Effector memory CD8-positive, alpha-beta T cell (primary cell): ENCODE measurements at places on chromosomes 5 and 9.

DNA sequence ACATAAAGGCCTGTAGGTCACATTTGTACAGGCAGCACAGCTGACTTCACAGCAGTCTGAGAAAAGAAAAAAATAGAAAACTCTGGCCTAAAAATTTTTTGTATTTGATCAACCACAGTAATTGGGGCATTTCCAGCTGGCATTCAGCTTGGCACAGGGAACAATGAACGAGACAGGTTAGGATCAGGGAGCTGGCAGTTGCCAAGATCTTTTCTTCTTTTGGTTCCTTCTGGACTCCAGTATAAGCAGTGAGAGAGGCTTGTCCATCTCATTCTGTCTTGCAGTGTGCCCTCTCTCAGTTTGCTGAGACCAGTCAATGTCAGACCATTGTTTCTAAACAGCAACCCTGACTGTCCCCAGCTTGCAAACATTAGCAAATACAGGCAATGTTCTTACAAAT lies 601.1 kb downstream of the TLR4 start:
- no peak overlapping the region for H3K4me3 ChIP-seq
- H3K27me3 ChIP-seq = no peaks in the 10 kb centered on the region
- no peak overlapping the region for H3K27ac ChIP-seq
- H3K4me1 ChIP-seq = no peaks in the 10 kb centered on the region
- no peak for DNase-seq

DNA sequence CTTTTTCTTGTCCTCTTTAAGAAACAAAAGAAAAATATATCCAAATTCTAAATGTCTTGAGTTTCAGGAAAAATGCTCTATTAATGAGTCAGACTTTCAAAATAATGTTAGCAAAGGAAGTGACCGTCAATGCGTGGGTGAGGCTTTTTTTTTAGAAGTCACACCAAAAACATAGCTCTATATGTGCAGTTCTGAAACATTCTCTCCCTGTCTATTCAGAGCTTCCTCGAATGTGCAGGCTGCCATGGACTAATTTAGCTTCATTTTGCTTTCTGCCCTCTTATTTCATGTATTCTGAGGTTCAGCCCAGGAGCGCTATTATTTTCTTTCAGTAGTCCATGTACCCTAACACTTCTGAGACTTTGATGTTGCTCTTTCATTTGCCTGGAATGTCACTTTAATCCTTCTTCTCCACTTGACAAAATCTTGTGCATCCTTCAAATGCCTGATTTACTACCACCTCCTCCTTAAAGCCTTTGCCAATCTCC lies 72.5 kb upstream of the RASA1 start:
- no peaks in the 10 kb centered on the region for H3K36me3 ChIP-seq
- no peak overlapping the region for H3K4me3 ChIP-seq
- no peak overlapping the region for H3K27ac ChIP-seq
- DNase-seq = no peak
- H3K4me1 ChIP-seq = peaks cover 14% of the 10 kb centered on the region
- H3K27me3 ChIP-seq = no peaks in the 10 kb centered on the region

DNA sequence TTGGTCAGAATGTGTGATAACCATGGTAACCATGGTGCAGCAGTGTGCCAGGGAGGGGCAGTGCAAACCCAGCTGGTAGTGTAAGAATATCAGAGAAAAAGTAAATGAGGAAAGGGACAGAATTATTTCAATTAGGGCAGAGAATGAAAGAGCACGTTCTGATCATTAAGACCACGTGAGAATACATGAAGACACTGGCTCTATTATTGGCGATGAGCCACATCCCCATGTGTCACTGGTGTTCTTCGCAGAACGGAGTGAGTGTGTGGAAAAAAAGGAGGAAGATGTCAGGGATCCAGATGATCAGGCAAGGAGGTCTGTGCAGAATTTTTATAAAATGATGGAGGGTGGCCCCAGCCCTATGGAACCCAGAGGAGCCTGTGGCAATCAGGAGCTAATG lies 315.5 kb downstream of the SEMA5A start:
- no peak overlapping the region for H3K4me3 ChIP-seq
- H3K36me3 ChIP-seq = no peaks in the 10 kb centered on the region
- no peaks in the 10 kb centered on the region for H3K4me1 ChIP-seq
- no peaks in the 10 kb centered on the region for H3K27me3 ChIP-seq
- H3K27ac ChIP-seq = no peak overlapping the region

- H3K27me3 ChIP-seq = peaks cover 36% of the 10 kb centered on the region
- no peak overlapping the region for H3K27ac ChIP-seq
- no peak overlapping the region for H3K4me3 ChIP-seq
- no peaks in the 10 kb centered on the region for H3K4me1 ChIP-seq
Observed at GRCh38 chr5:56339732-56340131, 106.6 kb upstream of the ANKRD55 start.

DNA sequence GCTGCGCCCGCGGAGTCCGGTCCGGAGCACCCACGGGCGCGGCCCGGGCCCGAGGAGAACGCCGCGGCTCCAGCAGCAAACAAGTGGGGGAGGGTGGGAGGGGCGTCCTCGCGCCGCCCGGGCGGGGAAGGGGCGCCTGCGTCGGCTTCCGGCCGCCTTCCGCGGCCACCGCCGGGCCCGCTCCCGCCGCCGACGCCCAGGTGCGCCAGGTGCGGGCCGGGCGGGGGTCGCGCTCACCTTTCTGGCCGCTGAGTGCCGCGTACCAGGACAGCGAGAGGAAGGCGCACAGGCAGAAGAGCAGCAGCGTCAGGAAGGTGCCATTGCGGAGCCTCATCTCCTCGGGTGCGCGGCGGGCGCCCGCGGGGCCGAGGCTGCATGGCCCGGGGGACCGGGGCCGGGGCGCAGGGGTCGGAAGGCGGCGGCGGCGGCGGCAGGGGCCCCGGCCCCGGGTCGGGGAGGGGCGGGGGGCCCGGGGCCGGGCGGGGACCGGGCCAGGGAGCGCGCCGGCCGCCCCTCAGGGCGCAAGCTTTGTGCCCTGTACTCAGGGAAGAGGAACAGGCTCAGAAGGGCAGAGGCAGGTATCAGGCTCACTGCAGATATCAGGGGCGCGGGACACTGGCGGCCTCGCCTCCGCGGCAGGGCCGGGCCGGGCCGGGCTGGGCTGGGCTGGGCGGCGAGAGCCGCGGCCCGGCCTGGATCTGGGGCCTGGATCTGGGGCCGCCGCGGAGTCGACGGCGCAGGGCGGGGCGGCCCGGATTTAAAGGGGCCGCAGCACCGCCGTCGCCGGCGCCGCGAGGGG lies at the start of gene MGAT4B:
Gene MGAT4B (minus strand): TSS at position 617 of the 799 bp plus-strand sequence. CDS start 283 bp downstream, at position 334.
- peaks cover 23% of the 10 kb centered on the region for H3K4me1 ChIP-seq
- H3K36me3 ChIP-seq = peaks cover 21% of the 10 kb centered on the region
- no peaks in the 10 kb centered on the region for H3K27me3 ChIP-seq
- peak; percentile 66 for DNase-seq
- H3K27ac ChIP-seq = peak within 1 kb of the TSS; percentile 59

- no peak overlapping the region for H3K4me3 ChIP-seq
- H3K27ac ChIP-seq = no peak overlapping the region
- no peaks in the 10 kb centered on the region for H3K27me3 ChIP-seq
- no peaks in the 10 kb centered on the region for H3K4me1 ChIP-seq
- DNase-seq = no peak
Observed at GRCh38 chr5:128224336-128224735, 140.8 kb downstream of the SLC12A2 start.

GRCh38 chr5:1724822-1725602 lies 74.6 kb downstream of the MRPL36 start:
- H3K27ac ChIP-seq = no peak overlapping the region
- peaks cover 36% of the 10 kb centered on the region for H3K27me3 ChIP-seq
- H3K4me1 ChIP-seq = no peaks in the 10 kb centered on the region
- DNase-seq = no peak
- peak overlapping the region; percentile 29 for H3K4me3 ChIP-seq

DNA sequence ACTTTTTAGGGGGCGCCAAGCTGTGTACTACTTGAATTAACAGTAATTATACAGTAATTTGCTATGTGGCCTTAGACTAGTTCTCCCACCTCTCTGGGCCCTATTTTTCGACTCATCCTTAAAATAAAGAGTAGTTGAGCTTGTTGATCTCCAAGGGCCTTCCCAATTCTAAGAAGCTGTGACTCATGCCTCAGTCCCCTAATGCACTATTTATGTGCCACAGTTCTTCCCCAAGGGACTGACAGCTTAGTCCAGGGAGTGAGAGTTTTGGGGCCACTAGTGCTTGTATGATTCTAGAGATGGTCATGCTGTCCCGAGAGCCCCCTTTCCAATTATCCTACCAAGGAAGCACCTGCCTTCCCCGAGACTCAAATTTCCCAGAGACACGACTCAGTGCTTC lies 149.7 kb downstream of the PAPPA start:
- H3K4me1 ChIP-seq = no peaks in the 10 kb centered on the region
- no peak overlapping the region for H3K4me3 ChIP-seq
- no peak for DNase-seq
- H3K27me3 ChIP-seq = no peaks in the 10 kb centered on the region

DNA sequence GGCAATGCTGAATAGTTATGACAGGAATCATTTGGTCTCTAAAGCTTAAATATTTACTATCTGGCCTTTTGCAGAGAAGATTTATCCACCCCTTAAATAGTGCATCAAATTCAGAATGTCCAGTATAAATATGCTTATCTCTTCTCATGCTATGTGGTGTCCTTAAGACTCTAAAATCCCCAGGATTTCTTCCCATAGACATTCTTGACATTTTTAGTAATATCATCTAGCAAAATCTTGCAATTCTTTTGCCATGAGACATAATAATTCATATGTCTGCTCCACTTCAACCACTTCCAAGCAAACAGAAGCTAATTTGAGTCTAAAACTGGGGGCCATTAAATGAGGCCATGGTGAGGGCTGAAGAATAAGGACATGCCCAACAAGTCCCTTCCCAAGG lies 1923.4 kb upstream of the CDH9 start:
- DNase-seq = no peak
- H3K4me1 ChIP-seq = no peaks in the 10 kb centered on the region
- H3K27me3 ChIP-seq = no peaks in the 10 kb centered on the region
- no peak overlapping the region for H3K27ac ChIP-seq
- no peaks in the 10 kb centered on the region for H3K36me3 ChIP-seq

DNA sequence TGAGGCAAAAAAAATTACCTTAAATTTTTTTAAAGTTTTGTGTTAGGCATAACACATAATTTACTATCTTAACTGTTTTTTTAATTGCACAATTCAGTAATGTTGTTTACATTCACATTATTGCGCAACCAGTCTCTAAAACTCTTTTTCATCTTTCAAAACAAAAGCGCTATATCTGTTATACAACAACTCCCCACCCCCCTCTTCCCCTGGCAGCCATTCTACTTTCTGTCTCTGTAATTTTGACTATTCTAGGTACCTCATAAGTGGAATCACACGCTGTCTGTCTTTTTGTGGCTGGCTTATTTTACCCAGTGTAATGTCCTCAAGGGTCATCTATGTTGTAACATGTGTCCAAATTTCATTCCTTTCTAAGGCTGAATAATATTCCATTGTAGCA lies 241.5 kb upstream of the DMRT1 start:
- no peak overlapping the region for H3K4me3 ChIP-seq
- H3K36me3 ChIP-seq = no peaks in the 10 kb centered on the region
- H3K4me1 ChIP-seq = no peaks in the 10 kb centered on the region
- H3K27ac ChIP-seq = no peak overlapping the region

DNA sequence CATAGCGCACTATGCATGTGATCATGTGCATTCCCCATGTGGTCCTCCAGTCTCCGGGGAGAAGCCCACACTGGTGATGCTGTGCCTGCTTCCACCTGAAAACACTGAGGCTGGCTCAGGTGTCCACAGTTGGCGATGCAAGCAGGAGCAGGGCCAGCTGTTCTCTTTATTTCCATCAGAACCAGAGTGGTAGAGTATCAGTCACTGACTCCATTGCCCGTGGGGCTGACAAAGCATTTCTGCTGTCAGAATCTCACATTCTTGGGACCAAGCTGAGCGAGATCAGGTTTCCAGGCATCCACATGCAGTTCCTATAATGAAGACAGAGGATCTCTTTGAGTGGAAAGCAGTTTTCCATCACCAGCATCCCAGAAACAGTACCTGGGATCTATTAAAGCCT lies 52.5 kb downstream of the GADD45G start:
- peaks cover 13% of the 10 kb centered on the region for H3K4me1 ChIP-seq
- no peak overlapping the region for H3K4me3 ChIP-seq

DNA sequence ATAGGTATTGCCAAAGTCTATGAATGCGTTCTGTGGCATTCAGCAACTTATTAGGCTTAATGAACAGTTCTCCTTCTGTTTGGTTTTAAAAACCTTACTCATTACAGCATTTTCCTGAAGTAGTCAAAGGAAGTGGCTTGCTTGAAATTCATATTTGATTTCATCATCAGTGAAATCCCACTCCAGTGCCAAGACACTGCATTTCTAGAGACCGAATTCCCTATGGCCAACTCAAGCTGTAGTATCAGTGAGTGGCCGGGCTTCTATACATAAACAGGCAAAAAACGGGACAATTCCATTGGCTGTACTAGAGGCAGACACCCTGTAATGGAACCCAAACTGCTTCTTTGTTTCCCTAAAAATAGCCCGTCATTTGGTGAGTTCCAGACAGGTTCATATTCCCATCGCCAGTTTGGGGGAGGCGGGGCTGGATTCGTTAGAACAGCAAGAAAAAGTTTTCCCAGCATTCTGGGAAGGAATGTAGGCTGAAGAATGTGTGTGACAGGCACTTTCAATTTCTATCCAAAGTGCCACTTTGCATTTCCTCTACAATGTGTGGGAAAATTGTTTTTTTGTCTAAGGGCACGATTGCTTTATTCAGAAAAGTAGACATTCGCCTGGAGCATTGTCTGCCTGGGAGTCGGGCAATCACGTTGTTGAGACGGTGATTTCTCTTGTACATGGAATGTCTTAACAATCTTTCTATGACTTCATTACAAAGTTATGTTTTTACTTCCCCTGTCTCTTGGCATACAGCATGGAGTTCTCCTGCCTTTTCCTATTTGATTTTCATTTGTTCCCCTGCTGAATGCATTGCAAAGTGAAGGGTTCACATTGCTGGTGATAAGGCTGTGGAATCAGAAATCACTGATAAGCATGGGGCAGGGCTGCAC lies 141.8 kb upstream of the MAST4 start:
- H3K36me3 ChIP-seq = no peaks in the 10 kb centered on the region
- no peak overlapping the region for H3K4me3 ChIP-seq
- peaks cover 29% of the 10 kb centered on the region for H3K27me3 ChIP-seq
- no peak overlapping the region for H3K27ac ChIP-seq
- H3K4me1 ChIP-seq = no peaks in the 10 kb centered on the region
- DNase-seq = no peak

- no peak for DNase-seq
- H3K4me3 ChIP-seq = no peak overlapping the region
- H3K27me3 ChIP-seq = no peaks in the 10 kb centered on the region
- peaks cover 21% of the 10 kb centered on the region for H3K36me3 ChIP-seq
Observed at GRCh38 chr5:61344187-61344944, 12.3 kb downstream of the ZSWIM6 start.

DNA sequence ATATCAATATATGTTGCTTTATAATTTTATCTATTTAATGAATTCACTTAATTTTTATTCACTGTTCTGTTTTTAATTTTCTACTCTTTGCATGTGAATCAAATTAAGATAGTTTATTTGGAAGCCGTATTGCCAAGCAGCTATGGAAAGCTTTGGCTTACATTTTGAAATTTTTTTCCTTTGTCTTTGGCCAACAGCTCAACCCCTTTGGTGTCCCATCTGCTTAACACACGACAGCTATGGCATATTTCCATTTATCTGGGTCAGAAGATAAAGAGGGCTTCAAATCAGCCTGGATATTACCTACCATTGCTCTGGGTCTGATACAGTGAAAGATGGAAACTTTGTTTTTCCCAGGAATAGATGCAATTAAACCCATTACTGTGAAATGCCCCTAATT lies 201.0 kb downstream of the WDR70 start:
- H3K27me3 ChIP-seq = no peaks in the 10 kb centered on the region
- no peak for DNase-seq
- peaks cover 2% of the 10 kb centered on the region for H3K4me1 ChIP-seq
- H3K36me3 ChIP-seq = no peaks in the 10 kb centered on the region
- H3K4me3 ChIP-seq = no peak overlapping the region
